ENCODE measurements at places on chromosomes 5 and 9.

GRCh38 chr9:129607027-129607387, 13.9 kb downstream of the C9orf50 start:
- no peak for DNase-seq

GRCh38 chr5:116308391-116308790, 223.6 kb downstream of the COMMD10 start:
- no peak for DNase-seq

- DNase-seq, result no peak
Observed at GRCh38 chr5:157963761-157964160, 104.8 kb upstream of the CLINT1 start.

DNA sequence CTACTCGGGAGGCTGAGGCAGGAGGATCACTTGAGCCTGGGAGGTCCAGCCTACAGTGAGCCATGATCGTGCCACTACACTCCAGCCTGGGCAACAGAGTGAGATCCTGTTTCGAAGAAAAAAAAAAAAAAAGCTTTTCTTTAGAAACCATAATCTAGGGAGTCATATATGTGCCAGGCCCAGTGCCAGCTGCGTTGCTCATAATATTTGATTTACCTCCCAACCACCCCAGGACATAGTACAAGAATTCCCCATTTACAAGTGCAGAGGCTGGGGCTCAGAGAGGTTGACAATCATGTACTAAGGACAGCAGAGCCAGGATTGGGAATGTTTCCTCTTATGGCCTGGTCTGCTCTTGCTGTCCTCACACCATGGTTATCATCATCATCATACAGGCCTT, 25.1 kb upstream of the TRIM14 start:
- DNase-seq, result no peak

GRCh38 chr5:96721351-96721977, 59.3 kb downstream of the CAST start:
- DNase-seq, result no peak

GRCh38 chr9:77510666-77511065, 137.5 kb downstream of the GNA14 start:
- no peak for DNase-seq

- DNase-seq, result no peak
Observed at GRCh38 chr9:106961623-106962022, 98.7 kb downstream of the ZNF462 start.

DNA sequence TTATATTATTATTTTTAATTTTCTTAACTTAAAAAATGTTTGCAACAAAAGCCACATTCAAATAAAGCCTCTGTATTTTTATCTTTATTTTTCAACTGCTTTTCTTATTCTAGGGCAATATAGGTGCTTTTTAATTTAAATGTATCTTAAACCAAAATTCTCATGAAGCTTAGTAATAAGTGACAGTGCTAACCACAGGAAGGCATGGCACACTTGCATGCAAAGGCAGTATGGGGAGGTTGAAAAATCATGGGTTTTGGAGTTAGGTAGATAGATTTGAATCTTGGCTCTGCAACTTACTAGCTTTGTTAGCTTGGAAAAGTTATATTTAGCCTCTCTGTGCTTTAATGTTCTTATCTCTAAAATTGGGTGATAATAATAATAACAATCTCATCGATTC, 458.0 kb downstream of the DMAC1 start:
- DNase-seq, result no peak

DNA sequence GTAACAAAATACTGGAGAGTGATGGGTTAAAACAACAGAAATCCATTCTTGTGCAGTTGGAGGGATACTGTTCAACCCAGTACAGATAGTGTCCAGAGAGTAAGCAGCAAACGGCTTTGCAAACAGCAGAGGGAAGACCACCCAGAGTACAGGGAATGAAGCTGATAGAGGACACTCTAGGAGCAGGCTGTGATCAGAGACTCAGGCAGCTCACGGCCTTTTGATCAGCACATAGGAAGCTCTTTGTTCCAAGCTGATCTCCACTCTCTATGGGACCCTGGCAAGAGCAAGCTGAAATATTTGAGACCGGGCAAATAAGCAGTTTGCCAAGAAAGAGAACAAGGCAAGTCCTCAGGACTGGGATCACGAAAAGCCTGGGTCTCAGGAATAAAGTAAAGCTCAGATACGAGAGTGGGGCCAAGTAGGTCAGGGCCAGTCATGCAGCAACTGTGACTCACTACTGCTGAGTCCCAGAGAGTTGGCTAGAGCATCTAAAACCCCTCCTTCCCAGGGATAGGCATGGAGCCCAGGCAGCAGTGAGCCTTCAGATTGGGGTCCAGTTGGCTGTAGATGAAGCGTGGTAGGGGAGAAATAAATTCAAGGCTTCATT, 52.4 kb downstream of the MELK start:
- DNase-seq, result no peak

DNA sequence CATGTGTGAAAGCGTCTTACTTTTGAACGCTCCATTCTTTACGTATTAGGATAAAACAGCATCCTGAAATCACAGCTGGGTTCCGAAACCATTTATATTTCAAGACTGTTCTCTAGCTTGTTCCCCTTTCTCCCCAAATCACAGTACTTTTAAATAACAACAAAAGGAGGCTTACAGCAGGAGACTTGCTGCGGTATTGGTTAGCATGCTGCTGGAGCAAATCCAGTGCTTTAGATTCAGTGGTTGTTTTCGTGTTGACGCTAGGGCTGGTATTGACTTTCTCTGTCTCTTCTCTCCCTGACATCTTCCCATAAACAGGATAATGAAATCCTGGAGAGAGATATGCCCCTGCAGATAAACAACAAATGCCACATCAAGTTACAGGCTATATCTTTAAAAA, 103.1 kb downstream of the ZNF608 start:
- DNase-seq, result no peak

GRCh38 chr9:130157079-130157478, 15.1 kb upstream of the NCS1 start:
- no peak for DNase-seq

- no peak for DNase-seq
Observed at GRCh38 chr9:90773617-90774016, 28.0 kb upstream of the SYK start.

DNA sequence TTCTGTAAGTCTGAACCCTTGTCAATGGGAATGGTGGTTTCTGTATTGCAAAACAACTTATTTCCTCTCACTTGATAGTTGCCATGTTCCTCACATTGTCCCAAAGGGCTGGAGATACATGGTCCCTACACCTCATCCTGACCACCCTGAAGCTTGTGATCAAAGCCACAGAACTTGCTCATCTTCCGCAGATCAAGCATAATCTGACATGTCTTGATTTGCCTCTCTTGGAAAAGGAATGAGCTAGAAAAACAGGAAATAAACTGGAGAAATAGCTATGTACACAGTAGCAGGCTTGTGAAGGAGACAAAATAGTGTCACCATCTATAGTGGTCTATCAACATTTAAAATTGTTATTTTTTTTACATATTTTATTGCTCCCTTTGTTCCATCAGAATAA, 871.9 kb upstream of the C9orf72 start:
- DNase-seq, result no peak

GRCh38 chr9:107999011-107999410, 509.4 kb upstream of the KLF4 start:
- no peak for DNase-seq

- no peak for DNase-seq
Observed at GRCh38 chr5:4212981-4213819, 617.6 kb downstream of the IRX1 start.

GRCh38 chr9:130745210-130745800, 51.7 kb downstream of the EXOSC2 start:
- no peak for DNase-seq

GRCh38 chr9:137688725-137689124, 69.9 kb downstream of the EHMT1 start:
- DNase-seq, result peak; percentile 27

- no peak for DNase-seq
Observed at GRCh38 chr5:54837093-54837492, 148.3 kb downstream of the ESM1 start.

GRCh38 chr5:80240368-80240986, 15.4 kb downstream of the SERINC5 start:
- no peak for DNase-seq

- DNase-seq, result no peak
Observed at GRCh38 chr9:133474215-133474614, 4.7 kb downstream of the SLC2A6 start.

GRCh38 chr5:135053278-135053677, 19.2 kb upstream of the PITX1 start:
- no peak for DNase-seq

- no peak for DNase-seq
Observed at GRCh38 chr5:130116972-130117371, 212.7 kb downstream of the CHSY3 start.

DNA sequence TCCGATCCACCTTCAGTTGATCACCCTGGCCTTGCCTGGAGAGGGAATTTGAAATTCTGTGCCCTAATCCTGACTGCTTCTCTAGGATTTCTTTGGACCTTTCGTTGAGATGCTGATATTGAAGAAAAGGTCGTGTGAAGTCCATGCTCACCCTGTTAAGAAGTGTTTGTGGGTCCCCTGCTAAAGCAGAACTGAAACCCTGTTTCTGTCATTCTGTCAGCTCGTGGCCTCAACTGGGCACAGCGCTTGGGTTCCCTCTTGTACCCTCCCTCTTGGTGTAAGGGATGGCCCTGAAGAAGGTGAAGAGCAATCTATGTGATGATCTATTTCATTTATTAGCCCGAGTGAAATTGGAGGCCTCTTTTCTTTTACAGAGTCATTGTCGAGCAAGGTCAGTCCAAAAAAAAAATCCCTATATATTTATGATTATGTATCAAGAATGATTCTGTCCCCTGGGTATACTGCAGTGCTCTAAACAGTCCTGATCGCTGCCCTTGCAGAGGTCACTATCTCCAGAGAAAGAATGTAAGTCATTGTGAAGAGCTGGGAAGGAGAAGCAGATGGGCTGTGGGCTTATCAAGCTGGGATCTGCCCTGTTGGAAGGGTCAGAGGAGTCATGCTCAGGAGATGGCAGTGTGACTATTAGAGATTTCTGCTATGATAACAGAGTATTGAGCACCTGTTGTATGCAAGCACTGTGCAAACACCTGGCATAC, 56.1 kb downstream of the WWC1 start:
- DNase-seq, result no peak

DNA sequence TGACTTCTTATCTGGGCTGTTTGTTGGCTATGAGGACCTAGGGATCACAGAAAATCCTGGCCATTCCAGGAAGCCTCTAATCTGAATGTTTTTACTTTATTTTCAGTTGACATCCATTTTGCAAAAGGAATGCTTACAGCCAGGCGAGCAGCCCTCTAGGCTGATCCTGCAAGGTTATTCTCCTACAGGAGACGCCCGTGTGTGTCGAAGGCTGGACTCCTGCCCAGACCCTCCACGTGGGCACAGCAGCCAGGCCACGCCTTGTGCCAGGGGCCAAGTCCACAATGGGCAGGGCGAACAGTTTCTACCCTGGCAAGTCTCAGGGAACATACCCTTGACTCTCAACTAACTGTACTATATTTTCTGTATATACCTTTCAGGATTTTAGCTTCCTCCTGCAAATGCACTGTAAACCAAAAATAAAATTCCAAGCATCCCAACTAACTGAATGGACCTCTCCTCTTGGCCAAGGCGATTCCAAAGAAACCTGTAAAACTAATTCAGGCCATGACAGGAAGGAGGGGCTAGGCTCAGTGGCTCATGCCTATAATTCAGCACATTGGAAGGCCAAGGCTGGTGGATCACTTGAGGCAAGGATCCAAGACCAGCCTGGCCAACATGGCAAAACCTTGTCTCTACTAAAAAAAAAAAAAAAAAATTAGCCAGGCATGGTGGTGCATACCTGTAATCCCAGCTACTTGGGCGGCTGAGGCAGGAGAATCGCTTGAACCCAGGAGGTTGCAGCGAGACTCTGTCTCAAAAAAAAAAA, 5.7 kb downstream of the CMBL start:
- no peak for DNase-seq

DNA sequence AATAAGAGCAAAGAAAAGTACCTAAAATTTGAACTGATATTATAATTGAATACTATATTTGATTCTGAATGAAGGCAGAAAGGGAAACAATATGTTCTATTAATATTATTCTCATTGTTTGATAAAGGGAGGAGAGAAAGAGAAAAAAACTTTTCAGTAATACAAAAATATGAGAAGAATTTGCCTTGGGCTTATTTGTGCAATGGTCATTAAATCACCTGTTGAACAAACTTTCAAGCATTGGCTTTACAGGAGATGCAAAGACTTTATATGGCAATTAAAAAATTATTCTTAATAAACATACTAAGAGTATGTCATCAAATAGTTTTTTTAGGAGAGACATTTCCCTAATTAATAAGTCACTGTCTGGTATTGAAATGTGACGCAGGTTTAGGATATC, 85.0 kb downstream of the CSNK1G3 start:
- DNase-seq, result no peak
